Ecto neural progenitor cell (in vitro differentiated cells): ENCODE measurements at places on chromosomes 1 and 21.

GRCh38 chr1:46246548-46247435 lies 771 bp upstream of the RAD54L start:
- DNase-seq = peak; percentile 97

- no peak for DNase-seq
Observed at GRCh38 chr1:230865062-230865817, 3.1 kb downstream of the C1orf198 start.

DNA sequence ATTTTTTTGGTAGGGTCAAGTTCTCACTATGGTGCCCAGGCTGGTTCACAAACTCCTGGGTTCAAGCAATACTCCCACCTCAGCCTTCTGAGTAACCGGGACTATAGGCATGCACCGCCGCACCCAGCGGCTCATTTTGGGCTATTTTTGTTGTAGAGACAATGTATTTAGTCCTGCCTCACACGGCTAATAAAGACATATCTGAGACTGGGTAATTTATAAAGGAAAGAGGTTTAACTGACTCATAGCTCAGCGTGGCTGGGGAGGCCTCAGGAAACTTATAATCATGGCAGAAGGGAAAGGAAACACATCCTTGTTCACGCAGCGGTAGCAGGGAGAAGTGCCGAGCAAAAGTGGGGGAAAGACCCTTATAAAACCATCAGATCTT lies 4.2 kb downstream of the CELA2A start:
- DNase-seq = no peak

GRCh38 chr1:154497026-154497806 lies 4.8 kb upstream of the TDRD10 start:
- no peak for DNase-seq

- no peak for DNase-seq
Observed at GRCh38 chr1:203789966-203790365, 5.5 kb upstream of the ZBED6 start.

- no peak for DNase-seq
Observed at GRCh38 chr1:54230507-54231339, 30.8 kb downstream of the MRPL37 start.

- peak; percentile 49 for DNase-seq
Observed at GRCh38 chr1:240597153-240597745, 14.7 kb downstream of the GREM2 start.

- no peak for DNase-seq
Observed at GRCh38 chr1:155105604-155106011, 22.1 kb upstream of the EFNA1 start.

- DNase-seq = no peak
Observed at GRCh38 chr21:25664491-25664931, 25.5 kb downstream of the JAM2 start.

- no peak for DNase-seq
Observed at GRCh38 chr1:191517826-191518225, 640.4 kb upstream of the RGS18 start.

GRCh38 chr1:116110567-116111523 lies at the start of gene MAB21L3:
Gene MAB21L3 (plus strand): TSS chr1:116111399. CDS start chr1:116112616, 1,217 bp downstream.
- DNase-seq = no peak

DNA sequence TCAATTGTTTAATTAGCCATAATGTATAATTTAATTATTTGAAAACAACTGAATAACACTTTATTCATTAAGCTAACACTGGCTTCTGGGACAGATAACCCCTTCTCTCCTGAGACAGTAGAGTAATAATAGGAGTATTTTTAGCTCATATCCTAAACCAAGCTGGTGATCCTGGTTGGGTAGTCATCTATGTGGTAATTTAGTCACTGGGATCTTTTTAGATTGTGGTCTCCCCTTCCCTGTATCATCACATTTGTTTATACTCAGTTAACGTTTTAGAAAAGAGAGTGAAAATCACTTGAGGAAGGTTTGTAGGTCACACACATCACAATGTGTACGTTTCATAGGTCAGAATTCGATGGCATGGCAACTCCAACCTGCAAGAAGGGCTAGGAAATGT lies 1356.6 kb upstream of the ADGRL2 start:
- no peak for DNase-seq

DNA sequence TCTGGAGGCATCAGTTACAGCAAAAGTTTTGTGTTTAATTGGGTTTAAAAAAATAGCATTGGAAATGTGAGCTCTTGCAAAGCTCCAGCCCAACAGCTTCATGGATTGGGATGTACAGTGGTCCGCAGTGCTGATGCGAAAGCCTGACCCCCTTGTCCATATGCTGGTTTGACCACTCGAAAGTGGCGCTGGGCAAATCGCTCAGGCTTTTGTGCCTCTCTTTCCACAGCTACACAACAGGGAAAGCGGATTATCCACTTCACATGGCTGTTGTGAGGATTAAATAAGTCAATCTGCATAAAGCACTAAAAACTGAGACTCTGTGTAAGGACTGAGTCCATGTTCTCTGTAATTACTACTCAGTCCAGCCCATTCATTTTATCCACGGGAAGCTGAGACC lies 57.2 kb downstream of the HUNK start:
- no peak for DNase-seq

- no peak for DNase-seq
Observed at GRCh38 chr1:245039196-245039595, 115.6 kb upstream of the KIF26B start.

- DNase-seq = no peak
Observed at GRCh38 chr1:2074944-2075740, 24.9 kb downstream of the PRKCZ start.

GRCh38 chr1:183349201-183349711 lies 68.9 kb downstream of the NMNAT2 start:
- no peak for DNase-seq

DNA sequence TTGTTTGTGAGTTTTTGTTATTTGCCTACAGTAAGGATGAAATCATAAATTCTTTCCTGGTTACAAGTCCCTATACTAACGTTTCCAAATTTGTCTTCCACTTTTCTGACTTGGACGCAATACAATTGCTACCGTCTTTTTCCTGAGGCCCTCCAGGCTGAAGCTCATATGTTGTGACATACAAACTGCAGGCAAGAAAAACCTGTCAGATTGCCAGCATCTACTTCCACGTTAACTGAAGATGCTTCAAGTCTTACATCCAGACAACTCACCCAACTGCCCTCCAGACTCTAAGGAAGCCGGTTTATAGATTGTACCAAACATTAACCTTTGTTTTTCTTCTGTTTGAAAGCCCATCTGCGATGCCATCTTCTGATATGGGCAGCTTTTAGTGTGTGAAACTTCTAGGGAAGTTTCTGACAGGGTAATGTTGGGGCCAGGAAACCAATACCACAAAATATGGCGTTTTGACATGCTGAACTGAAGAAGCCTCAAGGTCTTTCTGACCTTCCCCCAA lies 21.4 kb upstream of the RNF11 start:
- DNase-seq = no peak

DNA sequence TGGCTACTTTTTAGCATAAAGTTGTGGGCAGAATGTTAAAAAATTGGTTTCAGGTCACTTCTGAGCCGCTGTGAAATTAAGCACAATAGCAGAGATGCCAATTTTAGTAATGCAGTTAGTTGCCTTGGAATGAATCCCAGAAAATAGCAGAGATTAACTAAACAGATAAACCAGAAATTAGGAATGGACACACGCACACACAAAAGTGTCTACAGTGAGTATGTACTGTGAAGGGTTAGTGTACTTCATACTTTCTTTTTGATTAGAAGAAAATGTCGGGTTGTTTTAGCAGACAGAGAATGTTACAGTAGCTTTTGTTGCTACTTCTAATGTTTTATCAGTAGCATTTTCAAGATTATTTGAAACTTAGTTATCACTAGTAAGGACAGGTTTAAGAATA lies 106.7 kb downstream of the LEPR start:
- DNase-seq = no peak

DNA sequence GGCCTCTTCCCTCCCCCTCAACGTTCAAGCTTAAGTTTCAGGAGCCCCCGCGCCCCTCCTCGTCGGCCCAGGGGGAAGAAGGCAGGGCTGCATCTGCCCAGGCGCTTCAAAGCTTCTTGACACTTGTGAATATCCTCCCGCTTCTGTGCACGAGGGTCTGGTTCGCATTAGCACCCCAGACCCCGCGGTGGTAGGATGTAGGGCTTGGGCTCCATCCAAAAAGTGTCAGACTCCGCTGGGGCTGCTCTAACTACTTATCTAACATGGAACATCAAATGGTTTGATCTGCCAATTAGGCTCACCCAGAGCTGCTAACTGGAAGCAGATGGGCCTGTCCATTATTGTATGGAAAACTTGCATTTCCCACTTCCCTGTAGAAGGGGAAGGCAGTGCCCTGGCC lies 28.9 kb downstream of the TAS1R2 start:
- DNase-seq = no peak
